ENCODE measurements at places on chromosomes 2 and 18.

DNA sequence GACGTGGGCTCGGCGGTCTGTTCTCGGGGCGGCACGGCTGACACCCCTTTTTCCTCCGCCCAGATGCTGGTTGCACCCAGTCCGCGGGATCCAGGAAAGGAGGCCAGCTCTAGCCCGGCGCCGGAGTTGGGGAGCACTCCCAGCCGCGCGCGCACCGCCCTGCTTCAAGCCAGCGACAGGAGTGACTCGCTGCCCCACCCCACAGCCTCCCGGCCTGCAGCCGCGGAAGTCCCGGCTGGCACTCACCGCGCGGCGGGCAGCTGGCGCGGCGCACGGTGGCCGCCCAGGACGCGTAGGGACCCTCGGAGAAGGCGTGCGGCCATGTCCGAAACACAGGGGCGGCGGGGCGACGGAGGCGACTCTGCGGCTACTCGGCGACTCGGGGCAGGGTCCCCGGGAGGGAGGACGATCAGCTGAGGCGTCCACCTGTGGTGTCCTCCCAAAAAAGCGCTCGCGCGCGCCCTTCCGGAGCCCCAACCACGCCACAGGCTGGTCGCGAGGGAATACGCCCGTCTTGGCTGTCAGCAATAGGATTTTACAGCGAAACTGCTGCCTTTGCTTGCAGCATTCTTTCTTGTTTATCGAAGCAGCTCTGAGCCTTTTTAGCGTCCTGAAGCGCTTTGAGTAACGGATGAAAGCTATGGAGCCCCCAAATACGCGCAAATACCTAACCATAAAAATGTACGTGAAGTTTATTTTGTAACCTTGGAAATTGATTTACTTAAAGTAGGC lies at the start of gene ACADL:
Gene ACADL (minus strand): TSS at position 507 of the 732 bp plus-strand sequence. CDS start 184 bp downstream, at position 323.
- peak; percentile 34 for DNase-seq

DNA sequence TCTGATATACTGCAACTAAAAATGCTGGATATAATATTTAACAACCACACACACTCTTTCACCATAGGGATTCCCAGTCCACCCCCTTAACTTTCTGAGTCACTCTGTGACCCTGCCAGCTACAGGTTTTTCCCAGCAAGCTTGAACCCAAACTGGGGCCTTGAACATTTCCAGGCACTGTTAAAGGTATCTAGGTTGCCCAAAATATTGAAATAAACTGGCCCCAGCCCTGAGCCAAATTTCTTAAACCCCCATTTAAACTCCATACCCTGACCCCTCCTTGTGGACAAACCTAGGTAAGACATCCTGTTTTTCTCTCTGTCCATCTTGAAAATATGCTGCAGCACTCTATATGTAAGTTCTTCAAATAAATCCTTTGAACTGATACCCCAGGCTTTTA lies 19.7 kb upstream of the DCTN1 start:
- DNase-seq: no peak

DNA sequence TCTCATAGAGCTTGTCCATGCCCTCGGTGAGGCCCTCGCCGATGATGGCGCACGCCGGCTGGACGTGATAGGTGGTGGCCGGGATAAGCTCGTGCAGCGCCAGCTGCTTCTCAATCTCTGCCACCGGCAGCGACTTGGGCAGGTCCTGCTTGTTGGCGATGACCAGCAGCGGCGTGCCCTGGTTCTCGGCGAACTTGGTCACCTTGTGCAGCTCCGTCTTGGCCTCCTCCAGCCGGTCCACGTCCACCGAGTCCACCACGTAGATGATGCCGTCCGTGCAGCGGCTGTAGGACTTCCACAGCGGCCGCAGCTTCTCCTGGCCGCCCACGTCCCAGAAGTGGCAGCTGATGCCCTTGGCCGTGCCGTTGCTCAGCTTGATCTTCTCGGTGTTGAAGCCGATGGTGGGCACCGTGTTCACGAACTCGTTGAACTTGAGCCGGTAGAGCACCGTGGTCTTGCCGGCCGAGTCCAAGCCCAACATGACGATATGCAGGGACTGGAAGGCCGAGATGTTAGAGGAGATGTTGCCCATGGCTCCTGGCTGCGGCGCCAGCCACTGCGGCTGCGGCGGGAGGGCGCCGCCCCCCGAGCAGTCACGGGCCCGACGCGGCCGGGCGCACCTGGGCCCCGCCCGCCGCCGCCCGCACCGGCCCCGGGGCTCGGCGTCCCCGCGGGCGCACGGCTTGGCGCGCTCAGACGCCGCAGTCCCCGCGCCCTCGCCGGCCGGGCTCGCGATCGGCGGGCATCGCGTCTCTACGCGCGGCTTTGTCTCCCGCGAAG lies 636 bp downstream of the ARL4C start:
- no peak for DNase-seq

- DNase-seq: no peak
Measured at GRCh38 chr2:46045888-46046287, 251.3 kb upstream of the EPAS1 start.

DNA sequence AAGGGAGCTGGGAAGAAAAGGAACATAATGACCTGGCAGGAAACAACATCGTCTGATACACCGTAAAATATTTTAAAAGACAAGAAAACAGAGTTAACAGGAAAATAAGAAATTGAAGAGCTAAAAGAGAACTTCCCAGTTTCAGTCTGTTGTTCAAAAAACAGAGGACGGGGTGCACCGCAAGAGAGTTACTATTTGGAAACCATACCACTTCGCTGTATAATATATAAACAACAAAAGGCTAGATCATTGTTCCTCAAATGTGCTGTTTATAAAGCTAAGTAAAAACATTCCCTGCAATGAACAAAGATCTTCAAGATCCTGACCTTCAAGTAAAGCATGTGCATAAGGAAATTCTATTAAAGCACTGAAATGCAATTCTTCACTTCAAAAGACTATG lies 2.1 kb downstream of the PPP3R1 start:
- peak; percentile 4 for DNase-seq

DNA sequence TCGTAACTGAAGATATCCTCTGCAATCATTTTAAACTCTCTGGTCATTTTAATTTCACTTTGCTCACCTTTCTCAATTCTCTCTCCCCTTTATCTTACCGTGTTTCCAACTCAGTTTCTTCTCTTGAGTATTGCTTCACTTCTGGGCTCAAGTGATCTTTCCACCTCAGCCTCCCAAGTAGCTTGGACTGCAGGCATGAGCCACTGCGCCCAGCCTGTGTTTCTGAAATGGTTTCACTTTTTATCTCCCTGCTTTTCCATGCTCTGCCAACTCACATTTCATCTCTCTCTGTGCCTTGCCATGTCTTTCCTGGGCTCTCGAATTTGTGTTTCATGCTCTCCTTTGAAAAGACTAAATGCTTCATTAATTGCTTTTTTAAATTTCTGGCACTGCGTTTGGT lies 30.5 kb upstream of the TMEM131 start:
- no peak for DNase-seq

GRCh38 chr2:634636-635388 lies 42.4 kb downstream of the TMEM18 start:
- DNase-seq: no peak

DNA sequence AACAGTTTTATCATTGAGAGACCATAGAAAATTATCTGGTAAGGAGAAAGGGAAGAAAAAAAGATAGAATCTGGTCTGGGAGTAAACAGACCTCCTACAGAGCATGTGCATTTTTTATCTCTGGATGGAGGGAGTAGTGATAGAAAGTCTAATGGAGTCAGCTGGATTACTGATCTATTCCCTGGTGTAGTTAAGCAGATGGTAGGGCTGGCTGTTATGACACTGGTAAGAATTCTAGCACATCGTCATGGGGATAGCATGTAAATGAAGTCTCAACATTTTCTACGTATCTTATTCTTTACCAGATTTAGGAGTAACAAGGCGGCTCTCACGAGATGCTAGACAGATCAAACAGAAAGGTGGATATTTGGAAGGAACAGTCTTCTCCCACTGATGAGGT lies 407.4 kb downstream of the NRXN1 start:
- DNase-seq: no peak

DNA sequence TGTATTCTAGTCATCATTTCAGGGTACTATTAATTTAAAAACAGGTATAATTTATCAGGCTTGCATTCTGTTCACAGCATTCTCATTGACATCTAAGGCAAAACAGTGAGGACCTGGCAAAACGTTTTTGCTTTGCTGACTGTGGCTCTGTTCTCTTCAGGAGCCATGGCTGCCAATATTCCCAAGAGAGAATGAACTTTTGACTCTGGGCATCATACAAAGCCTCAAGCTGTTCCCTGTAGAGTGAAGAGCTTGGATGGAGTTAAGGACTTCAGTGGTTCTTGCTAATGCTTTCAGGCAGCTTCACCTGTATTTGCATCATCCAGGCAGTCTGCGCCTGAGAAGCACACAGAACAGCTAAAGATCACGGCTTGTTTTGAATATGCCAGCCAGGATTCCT lies 65.9 kb upstream of the CAVIN2 start:
- no peak for DNase-seq

- peak; percentile 52 for DNase-seq
Measured at GRCh38 chr2:40450066-40450795, 1.7 kb downstream of the SLC8A1 start.

DNA sequence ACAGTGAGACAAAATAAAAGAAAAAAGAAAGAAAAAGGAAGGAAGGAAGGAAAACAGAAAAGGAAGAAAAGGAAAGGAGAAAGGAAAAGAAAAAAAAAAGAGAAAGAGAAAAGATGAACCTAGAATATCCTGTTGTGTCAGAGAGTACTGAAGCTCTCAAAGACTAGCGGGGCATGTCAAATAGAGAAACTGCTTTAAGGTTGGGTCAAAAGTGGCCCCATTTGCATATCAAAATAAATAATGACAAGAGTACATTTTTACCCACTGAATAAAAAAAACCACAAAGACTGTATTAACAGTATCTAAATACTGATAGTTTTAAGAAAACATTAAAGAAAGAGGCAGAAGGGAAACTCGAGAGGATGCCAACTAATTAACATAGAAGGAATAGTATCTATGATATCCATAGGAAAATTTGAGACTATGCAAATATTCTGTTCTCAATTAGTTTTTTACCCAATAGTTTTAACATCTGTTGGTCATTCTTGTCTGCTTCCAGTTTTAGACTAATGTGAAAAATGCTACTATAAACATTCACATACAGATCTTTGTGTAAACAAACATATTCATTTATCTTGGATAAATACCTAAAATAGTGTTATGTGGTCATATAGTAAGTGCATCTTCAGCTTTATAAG lies 53.2 kb downstream of the SFXN5 start:
- DNase-seq: no peak

DNA sequence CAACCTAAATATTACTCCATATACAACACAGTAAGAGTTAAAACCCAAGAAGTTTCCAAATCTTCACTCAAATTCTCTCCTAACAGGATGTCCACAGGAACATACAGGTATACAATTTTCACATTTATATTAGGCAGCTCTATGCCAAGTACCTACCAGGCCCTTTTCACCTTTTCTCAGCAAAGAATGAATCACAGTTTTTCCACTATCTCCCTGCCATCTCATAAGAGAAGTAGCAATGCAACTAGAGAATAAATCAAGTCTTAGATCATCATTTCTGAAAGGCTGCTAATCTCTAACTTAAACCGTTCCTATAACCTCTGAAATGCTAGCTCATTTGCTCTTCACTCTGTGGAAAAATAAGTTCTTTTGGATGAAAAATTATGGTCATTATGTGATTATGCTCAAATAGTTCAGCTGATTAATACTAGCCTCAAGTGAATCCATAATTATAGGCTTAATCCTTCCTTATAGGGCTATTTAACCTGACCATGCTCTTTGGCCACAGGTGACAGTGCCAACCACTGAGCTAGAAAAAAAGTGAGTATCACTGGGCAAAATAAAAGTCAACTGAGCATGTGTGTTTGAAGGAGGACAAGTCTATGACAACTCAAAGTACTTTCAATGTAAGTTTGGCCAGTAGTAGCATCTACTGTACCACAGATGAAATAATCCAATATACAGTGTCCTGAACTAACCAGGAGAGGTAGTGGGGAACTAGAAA lies 79.7 kb downstream of the COBLL1 start:
- no peak for DNase-seq

DNA sequence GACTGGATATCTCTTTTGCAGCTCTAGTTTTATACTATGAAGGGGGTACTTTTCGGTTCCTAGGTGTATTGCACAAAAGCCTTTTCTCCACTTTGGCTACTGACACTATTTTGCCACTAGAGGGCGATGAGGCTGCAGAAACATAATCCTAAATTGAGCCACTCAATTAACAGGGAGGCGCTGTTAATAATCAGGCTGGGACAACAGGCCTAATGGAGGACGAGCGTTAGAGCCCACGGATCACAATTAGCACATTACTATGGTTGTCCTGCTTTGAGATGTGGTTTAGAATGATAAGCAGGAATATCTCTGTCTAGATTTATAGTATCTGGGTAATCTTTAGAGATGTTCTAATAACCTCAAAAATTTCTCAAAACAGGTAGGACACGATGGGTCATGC lies 62.2 kb upstream of the PMAIP1 start:
- no peak for DNase-seq

- DNase-seq: no peak
Measured at GRCh38 chr2:10002681-10003080, 40.7 kb upstream of the KLF11 start.

DNA sequence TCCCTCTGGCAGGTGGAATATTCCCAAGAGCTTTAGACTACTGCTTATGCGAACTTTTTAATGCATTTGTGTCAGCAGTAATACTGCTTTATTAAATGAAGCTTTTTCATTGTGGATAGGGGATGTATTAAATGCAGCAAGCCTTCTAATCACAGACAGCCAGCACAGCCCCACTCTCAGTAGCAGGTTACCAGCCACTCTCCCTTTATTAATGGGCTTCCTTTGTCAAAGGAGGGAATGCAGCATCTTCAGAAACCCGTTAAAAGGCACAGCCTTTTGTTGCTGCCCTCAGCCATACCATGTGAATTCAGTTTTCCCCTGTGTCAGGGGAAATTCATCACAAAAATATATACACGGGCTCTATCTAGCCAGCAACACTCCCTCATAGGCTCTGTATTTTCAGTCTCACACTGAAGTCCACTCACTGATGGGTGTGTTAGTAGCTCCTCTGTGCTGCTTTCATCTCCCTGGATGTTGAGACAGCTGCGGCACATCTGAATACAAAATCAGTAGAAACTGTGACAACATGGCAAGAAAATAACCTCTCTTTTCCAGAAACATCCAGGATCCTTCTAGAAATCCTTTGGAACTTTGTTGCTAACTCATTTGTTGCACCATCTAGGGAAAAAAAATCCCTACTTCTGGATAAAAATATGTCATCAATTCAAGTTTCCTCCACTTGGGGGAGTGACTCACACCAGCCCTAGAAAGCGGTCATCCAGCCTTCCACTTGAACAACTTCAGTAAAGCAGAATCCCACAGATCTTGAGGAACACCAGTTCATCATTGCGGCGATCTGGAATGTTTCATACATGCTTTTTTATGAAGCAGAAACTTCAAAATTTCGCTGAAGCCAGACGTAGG lies 48.4 kb downstream of the LRRTM1 start:
- DNase-seq: no peak

GRCh38 chr18:31666055-31666454 lies 18.3 kb downstream of the B4GALT6 start:
- DNase-seq: no peak
